ENCODE measurements at places on chromosomes 3 and 15.

GRCh38 chr15:87549860-87550259, 706.7 kb downstream of the NTRK3 start:
- no peak for DNase-seq

GRCh38 chr3:385151-385550, 188.6 kb downstream of the CHL1 start:
- peak; percentile 77 for DNase-seq

GRCh38 chr3:47010910-47011309, 31.4 kb downstream of the NBEAL2 start:
- DNase-seq = no peak

DNA sequence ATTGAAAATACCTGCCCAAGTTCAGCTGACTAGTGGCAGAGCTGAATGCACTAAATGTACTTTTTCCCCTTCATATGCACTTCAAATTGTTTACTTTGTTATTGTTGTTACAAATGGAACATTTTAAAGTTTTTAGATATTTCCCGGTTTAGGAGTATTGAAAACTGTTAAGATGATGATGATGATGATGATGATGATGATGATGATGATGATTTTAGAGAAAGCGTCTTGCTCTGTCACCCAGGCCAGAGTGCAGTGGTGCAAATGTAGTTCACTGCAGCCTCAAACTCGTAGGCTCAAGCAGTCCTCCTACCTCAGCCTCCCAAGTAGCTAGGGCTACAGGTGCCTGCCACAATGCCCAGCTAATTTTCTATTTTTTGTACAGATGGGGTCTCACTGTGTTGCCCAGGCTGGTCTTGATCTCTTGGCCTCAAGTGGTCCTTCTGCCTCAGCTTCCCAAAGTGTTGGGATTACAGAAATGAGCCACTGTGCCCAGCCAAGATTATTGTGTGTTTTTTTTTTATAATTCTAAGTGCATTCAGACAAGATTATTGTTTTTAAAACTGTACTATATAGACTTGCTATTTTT, 45.9 kb upstream of the SLC22A13 start:
- DNase-seq = no peak

- peak; percentile 79 for DNase-seq
These were observed 5.2 kb downstream of the TBC1D2B start for GRCh38 chr15:78072080-78072892.

- peak; percentile 60 for DNase-seq
These were observed 208.4 kb downstream of the TP63 start for GRCh38 chr3:189839576-189839975.

- no peak for DNase-seq
These were observed 23.3 kb downstream of the SLC6A6 start for GRCh38 chr3:14425581-14426304.

- DNase-seq = no peak
These were observed 13.8 kb upstream of the CCR1 start for GRCh38 chr3:46221938-46222337.

DNA sequence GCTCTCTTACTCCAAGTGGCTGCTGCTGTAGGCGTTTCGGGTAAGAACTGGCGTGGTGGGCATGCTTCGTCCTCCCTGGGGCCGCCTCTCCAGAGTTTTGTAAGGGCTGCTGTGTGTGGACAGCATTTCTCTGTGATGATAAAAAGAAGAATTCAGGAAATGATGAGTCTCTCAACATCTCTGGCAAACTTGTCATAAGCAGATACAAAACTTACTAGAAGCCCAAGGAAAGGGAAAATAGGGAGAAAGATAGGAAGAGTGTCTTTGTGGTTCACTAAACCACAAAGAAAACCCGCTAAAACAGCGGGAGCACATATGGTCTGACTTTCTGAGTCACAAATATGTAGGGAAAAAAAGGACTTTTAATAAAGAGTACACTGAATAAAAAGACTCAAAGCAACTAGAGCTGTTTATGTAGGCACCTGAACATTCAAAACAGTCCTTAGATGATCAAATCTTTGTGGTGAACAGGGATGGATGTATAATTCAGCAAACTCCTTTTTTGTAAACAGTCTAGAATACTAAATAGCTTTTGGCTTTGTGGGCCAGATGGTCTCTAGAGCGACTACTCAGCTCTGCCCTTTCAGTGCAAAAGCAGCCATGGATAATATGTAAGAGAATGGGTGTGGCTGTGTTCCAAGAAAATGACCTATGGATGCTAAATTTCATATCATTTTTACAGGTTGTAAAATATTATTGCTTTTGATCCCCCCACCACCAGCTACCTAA, 60.4 kb upstream of the LMOD3 start:
- peak; percentile 94 for DNase-seq

DNA sequence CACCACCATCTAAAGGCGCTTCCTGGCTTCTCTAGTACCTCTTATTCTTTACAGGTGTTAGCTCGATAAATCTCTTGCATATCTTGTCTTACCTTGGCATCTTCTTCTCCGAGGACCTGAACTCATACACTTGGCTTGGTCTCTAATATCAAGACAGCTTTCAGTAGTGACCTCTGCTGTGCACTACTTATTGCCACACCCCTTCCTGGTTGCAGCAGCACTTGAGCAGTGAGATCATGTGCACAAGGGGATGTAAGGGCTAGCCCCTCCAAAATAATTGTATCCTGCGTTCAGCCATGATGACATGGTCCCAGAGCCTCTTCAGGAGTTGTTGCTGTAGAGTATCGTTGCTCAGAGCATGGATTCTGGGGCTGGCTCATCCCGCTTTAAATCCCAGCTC, 1.3 kb upstream of the PLA1A start:
- no peak for DNase-seq

GRCh38 chr3:37492468-37492867, 318.1 kb upstream of the LRRFIP2 start:
- no peak for DNase-seq

DNA sequence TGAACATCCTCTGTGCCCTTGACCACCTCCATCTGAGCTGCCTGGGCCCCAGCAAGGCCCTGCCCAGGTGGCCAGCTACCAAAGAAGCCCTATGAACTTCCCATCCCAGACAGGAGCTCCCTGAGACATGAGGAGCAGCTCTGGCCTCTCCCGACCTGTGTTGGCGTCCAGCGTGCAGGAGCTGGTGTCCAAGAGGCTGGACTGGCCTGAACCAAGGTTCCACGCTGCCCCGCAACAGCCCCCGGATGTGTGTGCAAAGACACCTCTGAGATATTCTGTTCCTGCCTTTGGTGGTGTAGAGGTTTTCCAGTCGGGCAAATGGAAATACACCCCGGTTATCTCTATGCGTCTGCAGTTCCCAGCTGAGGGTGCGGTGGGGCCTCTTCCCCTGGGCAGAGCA, 42.1 kb downstream of the WNT7A start:
- DNase-seq = no peak

GRCh38 chr3:114319453-114319852, 25.6 kb downstream of the TIGIT start:
- DNase-seq = peak; percentile 46

Measured in fibroblast of skin of back (primary cell).